ENCODE measurements at places on chromosomes 7 and 10. TPM values are rescaled to one million over a fixed set of nuclear protein-coding genes. Genes with fewer than 3 reads are reported as not detected.

The LOXL4 gene
- 1.1 TPM for total RNA-seq

The PNLIPRP2 gene
- 0.78 TPM for total RNA-seq

The CFAP69 gene
- total RNA-seq: 2.4 TPM

The CPA2 gene
- 0.66 TPM for total RNA-seq

The PPP1R17 gene
- not detected for total RNA-seq

The CYP51A1 gene
- 116 TPM for total RNA-seq

The EBF3 gene
- total RNA-seq: 2.8 TPM

The ARF5 gene
- 234 TPM for total RNA-seq

The AKR1D1 gene
- not detected for total RNA-seq

The MINPP1 gene
- total RNA-seq: 32.1 TPM

The GNG11 gene
- total RNA-seq: 1.3 TPM

The FEZF1 gene
- not detected for total RNA-seq

The EPHB4 gene
- 76.4 TPM for total RNA-seq

The CTAGE4 gene
- 2.1 TPM for total RNA-seq

The GIMAP6 gene
- not detected for total RNA-seq

The SFTPA1 gene
- not detected for total RNA-seq

The CHN2 gene
- 14.9 TPM for total RNA-seq

The CALML3 gene
- not detected for total RNA-seq

The FXYD4 gene
- total RNA-seq: 0.97 TPM

The OR2A1 gene
- total RNA-seq: not detected

The C7orf57 gene
- not detected for total RNA-seq

The WIPF3 gene
- 10.2 TPM for total RNA-seq

The ETV1 gene
- 31.2 TPM for total RNA-seq

The GIMAP1 gene
- total RNA-seq: not detected

The MALRD1 gene
- total RNA-seq: 0.70 TPM

The PDZD7 gene
- total RNA-seq: 0.79 TPM

The FAM241B gene
- 29.1 TPM for total RNA-seq

The DPYSL4 gene
- total RNA-seq: 13.5 TPM

The PLXNA4 gene
- total RNA-seq: 33.3 TPM

The OR6V1 gene
- total RNA-seq: not detected

Data from endodermal cell (in vitro differentiated cells).